ENCODE measurements at places on chromosomes 6 and 20. TPM values are rescaled to one million over a fixed set of nuclear protein-coding genes. Genes with fewer than 3 reads are reported as not detected.

- DNase-seq: no peak
Observed at GRCh38 chr6:98014442-98015201, 731.6 kb upstream of the MMS22L start.

- DNase-seq: no peak
Observed at GRCh38 chr6:164098857-164099267, 684.3 kb downstream of the QKI start.

DNA sequence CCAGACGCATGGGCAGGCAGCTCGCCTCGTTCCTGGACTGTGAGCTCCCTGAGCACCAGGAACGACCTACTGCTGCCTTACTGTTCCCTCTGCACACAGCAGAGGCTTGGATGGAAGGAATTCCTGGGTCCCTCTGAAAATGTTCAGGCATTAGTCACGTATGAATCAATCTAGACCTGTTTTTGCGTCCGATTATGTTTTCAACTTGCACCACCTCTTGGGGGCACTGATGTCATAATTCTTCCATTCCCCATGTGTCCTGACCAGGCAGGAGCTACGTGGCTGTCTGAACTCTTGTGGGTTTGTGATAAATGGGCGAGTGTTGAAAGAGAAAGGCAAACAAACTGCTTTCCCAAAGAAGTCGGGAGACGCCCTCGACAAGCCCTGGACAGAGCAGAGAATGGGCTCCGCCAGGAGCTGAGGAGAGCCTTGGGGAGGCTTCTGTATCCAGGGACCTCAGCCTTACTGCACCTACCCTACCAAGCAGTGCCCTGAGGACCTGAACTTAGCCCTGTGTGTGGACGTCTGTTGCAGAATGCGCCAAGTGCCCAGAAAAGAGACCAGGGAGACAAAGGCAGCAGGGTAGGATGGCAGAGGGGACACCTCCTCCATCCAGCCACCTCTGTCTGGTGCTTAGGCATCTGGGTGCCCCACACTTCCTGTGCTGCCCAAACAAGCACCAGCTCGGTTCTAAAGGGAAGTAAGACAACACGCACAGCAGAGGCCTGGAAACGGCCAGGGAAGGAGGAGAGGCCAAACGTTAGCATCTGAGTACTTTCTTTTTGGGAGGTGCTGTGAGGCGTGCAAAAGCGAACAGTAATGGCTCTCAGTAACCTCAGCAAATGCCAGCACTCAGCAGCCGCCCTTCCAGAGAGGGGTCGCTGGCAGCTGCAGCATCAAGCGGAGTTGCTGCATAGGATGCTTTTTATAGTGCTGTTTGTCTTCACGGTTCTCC is 124.2 kb downstream of the LY86 start:
- DNase-seq: peak; percentile 51

The SOX4 gene
- 11.6 TPM for total RNA-seq

- DNase-seq: no peak
Observed at GRCh38 chr6:10140136-10140535, 274.7 kb downstream of the TFAP2A start.

The WFDC12 gene
- total RNA-seq: not detected

GRCh38 chr20:57252559-57253162 is 13.8 kb downstream of the BMP7 start:
- DNase-seq: no peak

The PAK5 gene
- not detected for total RNA-seq

All from transverse colon (tissue), 4 donors.